ENCODE measurements at places on chromosomes 12 and 14. TPM values are rescaled to one million over a fixed set of nuclear protein-coding genes. Genes with fewer than 3 reads are reported as not detected.

GRCh38 chr12:117377758-117378157 lies 16.3 kb upstream of the NOS1 start:
- peak; percentile 57 for DNase-seq

- peak; percentile 41 for DNase-seq
Observed at GRCh38 chr12:6312529-6313325, 2.2 kb downstream of the PLEKHG6 start.

GRCh38 chr14:47332106-47332505 lies 343.3 kb downstream of the MDGA2 start:
- no peak for DNase-seq

GRCh38 chr12:14410841-14411569 lies 45.5 kb downstream of the ATF7IP start:
- no peak for DNase-seq

DNA sequence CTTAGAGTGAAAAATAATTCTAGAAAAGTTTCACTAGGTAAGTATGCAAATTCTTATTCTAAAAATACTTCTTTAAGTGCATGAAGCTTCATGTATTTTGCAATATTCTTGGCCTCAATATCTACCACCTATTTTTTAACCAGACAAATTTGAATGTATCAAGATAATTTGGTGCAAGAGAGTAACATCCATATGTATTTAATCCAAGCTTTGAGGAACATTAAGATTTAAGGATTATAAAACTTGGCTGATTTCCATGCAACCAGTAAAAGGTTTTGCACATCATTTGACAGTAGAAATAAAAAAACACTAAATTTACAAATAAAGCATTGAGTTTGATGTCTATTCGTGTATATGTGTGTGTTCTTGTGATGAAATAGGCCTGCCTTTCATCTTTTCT lies 7.7 kb downstream of the LUM start:
- DNase-seq: no peak

The P3H3 gene
- 13.7 TPM for total RNA-seq

The DNAI7 gene
- not detected for total RNA-seq

All from SJCRH30 (cell line).